ENCODE measurements at places on chromosomes 4 and X.

GRCh38 chr4:24471486-24472160, 112.7 kb downstream of the DHX15 start:
- DNase-seq = no peak

DNA sequence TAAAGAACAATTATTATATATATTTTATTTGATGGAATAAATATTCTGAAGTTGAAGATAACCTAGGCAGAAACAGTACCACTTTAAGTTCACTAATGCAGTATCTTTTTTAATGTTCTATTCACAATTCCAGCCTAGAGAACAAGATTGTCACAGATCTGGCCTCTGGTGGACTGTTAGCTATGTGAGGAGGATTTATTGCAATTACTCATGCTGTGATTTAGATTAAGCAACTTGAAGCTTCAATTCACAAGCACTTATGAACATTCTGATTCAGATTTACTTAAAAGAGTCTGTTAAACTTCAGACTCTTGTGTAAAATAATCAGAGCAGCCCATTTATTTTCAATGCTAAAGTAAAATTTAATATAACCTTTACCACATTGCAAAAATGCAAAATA, 1489.8 kb downstream of the STIM2 start:
- no peak for DNase-seq

GRCh38 chr4:42678512-42678911, 21.6 kb upstream of the ATP8A1 start:
- no peak for DNase-seq

GRCh38 chrX:39214387-39215126, 413.3 kb downstream of the MID1IP1 start:
- no peak for DNase-seq

DNA sequence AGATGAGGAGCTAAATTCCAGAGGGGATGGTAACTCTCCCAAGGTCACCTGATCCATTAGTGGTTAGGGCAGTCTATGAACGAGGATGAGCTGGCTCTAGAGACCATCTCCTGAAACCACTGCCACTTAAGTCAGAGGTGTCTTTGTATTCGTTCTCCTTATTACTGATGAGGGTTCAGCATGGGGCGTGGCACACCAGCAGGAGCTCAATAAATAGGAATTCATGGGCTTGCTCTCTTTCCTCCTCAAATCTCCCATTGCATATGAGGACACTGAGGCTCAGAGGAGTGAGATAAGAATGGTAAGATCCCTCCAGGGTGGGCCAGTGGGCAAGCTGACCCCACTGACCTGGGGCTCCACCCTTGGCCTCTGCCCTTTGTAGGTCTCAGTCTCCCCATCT, 1.7 kb upstream of the GATA1 start:
- no peak for DNase-seq

GRCh38 chrX:140713174-140713539, 3.6 kb downstream of the LINC00632 start:
- DNase-seq = no peak

- no peak for DNase-seq
Measured at GRCh38 chr4:42159271-42160001, 7.0 kb upstream of the BEND4 start.

- DNase-seq = no peak
Measured at GRCh38 chrX:15579778-15580747, 20.7 kb downstream of the ACE2 start.

- no peak for DNase-seq
Measured at GRCh38 chr4:121200795-121201472, 36.8 kb upstream of the TNIP3 start.

DNA sequence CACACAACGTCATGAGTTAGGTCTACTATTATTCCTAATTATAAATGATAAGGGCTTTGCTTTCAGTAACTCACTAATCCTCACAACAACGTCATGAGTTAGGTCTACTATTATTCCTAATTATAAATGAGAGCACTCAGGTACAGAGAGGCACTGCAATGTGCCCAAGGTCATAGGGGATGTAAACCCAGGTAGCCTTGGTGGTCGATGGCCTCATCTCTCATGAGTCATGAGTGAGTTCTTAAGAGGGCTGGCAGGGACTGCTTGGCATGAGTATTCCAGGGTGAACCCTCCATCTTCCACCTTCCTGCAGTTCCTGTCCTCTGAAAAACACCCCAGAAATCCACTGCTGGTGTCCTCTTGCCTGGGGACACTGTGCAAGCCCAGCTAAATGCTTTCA, 317.1 kb downstream of the STK32B start:
- DNase-seq = no peak

- no peak for DNase-seq
Measured at GRCh38 chr4:90486346-90486745, 359.2 kb downstream of the CCSER1 start.

DNA sequence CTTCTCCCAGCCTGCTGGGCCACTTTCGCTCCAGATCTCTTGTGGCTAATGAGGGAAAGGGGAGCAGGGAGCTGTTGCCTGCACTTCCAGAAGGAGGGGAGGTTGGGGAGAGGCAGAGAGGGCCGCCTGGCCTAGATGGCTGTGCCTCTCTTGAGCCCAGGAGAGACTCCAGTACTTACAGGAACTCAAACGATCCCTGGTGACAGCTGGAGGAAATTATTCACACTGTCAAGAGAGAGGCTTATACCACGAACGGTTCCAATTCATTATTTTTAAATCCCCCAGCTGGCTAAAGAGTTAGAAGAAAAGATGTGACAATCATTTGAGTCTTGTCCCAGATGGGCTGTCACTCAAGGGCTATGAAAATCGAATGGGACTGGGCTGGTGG, 96.1 kb downstream of the PHKA2 start:
- DNase-seq = no peak

DNA sequence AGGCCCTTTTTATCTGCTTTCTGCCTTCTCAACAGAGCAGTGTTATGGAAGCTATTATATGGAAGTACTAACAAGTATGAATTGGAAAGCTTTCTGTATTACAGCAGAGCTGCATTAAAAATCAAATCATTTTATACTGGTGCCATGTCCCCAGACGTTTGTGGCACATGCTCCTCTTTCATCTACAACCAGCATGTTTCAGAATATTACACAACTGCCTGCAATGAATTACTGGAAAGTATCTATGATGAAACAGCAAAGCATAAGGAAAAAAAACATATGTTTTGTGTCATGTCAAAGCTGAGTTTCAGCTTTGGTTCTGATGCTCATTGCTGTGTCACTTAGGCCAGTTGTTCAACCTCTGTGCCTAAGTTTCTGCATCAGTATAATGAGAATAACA, 576.8 kb downstream of the GBA3 start:
- no peak for DNase-seq

DNA sequence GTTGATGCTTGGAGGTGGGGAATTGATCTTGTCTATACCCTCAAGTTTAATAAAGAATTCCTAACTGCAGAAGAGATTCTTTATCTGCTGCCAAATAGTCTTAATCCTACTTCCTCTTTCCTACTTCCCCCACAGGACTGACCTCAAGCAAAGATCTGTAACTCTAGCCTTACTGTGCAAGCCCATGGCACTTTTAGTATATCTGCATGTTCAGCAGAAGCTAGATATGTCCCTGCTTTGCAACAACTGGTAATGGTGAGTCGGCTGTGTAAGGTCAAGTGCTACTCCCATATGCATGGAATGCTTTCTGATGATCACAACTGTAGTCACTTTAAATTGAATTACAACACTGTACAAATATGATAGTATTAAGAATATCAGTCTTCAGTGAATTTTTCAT, 26.3 kb upstream of the PDS5A start:
- no peak for DNase-seq

DNA sequence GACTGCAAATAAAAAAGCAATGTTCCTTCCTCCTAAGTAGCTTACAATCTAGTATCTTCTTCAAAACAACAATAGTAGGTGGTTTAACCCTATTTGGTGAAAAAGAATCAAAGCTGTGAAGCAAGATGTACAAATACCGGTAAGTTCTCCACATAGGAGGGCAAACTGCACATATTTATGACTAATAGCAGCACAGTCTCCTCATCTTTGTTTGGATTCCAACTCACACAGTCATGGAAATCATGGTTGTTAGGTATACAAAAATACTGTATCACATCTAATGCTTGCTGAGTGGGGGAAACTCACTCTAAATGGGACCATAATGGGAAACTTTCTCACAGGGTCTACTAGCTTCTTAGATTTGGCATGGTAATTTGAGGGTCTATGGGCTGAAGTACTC, 597.2 kb downstream of the INPP4B start:
- DNase-seq = no peak

- no peak for DNase-seq
Measured at GRCh38 chr4:3124070-3124767, 49.7 kb downstream of the HTT start.

DNA sequence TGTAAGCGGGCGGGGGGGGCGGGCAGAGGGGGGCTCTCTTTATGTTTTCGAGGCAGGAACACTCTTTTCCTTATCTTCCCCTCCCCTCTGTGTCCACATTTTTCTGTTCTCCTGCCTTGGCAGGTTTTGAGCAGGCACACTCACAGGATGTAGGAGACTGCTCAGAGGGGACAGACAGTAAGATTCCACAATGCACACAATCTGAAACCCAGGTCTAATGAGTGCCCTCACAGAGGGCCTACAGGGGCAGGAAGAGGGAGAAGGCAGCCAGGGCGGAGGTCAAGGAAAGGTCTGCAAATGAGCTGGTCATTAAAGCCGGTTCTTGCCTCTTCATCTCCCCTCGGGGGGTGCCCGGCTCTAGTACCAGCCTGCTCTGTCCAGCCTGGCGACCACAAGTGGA, 106.1 kb upstream of the ATP6AP2 start:
- DNase-seq = no peak

DNA sequence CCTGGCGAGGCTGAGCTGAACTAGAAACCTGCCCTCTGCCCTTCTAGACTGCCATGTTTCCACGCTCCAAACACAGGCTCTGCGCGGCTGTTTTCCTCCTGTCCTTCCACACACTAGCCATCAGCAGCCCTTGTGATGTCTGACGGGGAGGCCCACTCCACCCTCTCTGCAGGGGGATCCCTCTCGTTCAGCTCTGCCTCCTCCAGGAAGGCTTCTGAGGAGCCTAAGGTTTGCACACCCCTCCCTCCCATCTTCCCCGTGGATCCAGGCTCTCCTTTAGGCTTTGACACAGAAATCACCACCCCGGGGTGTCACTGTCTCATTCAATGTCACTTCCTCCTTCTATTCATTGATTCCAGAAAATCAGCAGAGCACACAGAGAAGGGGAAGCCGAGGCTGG, 38.6 kb upstream of the CRMP1 start:
- no peak for DNase-seq

DNA sequence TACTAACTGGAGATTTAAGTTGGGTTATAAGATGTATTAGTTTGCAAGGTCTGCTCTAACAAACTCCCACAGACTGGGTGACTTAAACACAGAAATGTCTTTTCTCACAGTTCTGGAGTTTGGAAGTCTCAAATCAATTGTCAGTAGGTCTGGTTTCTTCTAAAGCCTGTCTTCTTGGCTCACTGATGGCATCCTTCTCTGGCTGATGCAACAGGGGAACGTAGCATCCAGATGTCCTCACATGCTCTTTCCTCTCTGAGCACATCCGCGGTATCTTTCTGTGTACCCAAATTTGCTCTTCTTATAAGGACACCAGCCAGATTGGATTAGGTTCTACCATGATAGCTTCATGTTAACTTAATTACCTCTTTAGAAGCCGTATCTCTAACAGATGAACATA, 63.2 kb upstream of the BMP3 start:
- no peak for DNase-seq

DNA sequence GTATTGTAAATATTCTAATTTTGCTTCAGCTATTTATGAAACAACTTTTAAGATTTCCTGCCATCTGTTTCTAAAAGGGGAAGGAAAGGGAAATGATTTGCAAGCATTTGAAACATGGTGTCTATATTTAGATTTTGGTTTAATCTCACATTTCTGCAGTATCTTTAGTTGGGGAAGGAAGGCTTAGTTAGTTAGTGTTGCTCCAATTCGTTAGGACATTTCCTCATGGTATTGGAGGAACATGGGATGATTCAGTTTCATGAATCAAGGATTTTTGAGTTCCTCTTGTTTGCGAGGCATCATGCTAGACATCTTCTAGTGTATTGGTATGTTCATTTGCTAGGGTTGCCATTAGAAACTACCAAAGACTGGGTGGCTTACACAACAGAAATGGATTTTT, 20.5 kb upstream of the TMEM192 start:
- DNase-seq = no peak

- DNase-seq = no peak
Measured at GRCh38 chr4:73751830-73752229, 11.5 kb downstream of the CXCL8 start.

- DNase-seq = no peak
Measured at GRCh38 chr4:36164900-36165630, 79.2 kb downstream of the ARAP2 start.

DNA sequence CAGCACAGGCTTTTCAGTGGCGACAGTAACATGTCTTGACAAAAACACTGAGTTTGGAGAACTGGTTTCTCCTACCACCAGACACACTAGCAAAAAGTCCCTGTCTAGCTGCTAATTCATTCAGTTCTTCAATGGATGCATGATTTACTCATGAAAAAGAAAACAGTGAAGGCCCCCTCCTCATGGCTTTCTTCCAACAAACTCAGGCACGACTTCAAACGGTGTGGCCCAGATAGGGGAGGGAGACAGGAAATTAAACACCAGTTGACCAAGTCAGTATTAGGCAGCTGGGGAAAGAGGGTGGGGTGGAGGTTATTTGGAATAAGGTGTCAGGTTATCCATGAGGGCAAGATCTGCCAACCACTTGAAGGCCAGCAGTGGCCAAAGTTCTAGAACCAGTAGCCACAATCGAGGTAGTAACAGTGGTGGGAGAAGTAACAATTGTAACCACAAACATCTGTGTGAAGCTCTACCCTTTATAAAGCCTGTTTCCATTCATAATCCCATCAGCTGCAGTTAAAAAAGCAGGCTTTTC, 60.2 kb downstream of the SEPSECS start:
- no peak for DNase-seq

- no peak for DNase-seq
Measured at GRCh38 chr4:71206763-71207162, 132.1 kb upstream of the SLC4A4 start.

DNA sequence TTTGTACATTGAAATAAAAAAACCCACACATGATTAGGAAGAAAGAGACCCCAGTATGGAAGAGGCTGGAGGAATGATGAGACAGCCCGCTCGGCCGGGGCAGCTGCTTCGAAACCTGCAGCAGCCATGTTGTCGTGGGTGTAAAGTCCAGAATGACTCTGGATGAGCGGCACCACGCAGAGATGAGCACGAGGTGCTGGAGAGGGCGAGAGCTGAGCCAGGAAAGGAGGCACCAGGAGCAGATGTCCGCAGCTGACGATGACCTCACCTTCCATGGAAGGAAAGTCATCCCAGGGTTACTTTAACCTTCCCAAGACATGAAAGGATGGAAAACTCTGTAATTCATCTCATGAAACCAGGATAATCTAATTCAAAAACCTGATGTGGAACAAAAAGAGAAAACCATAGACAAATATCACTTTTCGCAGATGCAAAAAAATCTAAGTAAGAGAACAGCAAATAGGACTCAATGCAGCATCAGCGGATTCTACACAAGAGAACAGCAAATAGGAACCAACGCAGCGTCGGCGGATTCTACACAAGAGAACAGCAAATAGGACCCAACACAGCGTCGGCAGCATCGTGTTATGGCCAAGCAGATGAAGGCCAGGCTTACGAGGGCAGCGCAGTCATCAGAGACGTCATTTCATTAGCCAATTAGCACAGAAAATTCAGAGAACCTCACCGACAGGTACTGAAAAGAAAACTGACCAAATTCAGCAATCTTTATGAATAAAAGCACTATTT, 25.9 kb upstream of the SPON2 start:
- no peak for DNase-seq

GRCh38 chrX:52410439-52411394, 41.9 kb downstream of the XAGE2 start:
- no peak for DNase-seq

GRCh38 chr4:76585897-76586360, 150.9 kb downstream of the SHROOM3 start:
- no peak for DNase-seq

- DNase-seq = no peak
Measured at GRCh38 chr4:48429709-48430474, 53.3 kb upstream of the SLC10A4 start.

Data from stimulated activated CD8-positive, alpha-beta memory T cell treated with anti-CD3 and anti-CD28 coated beads, Interleukin-7, amount 100 ng/mL, for 24 hours (primary cell).